Mammary epithelial cell (primary cell): ENCODE measurements at places on chromosomes 6 and 20.

DNA sequence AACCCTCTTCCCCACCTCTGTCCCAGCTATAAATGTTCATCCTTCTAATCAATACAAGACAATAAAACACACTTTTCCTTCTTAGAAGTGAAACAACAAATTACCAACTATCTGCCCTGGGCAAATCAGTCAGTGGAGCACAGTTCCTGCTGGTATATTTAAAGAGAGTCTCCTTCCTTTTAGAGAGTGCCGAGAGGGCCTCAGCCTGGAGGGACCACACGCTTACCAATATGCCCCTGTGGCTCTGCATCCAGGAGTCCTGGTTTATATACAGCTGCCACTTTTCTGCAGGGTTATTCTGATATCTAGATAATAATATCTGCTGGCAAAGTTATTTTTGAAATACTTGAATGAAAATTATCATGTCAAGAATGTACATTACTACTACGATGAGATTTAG, 87.4 kb upstream of the KCNK16 start:
- no peak for DNase-seq

- no peak for DNase-seq
Observed at GRCh38 chr20:57628047-57628961, 8.1 kb upstream of the ZBP1 start.

GRCh38 chr6:2225422-2226392, 19.7 kb downstream of the GMDS start:
- no peak for DNase-seq

DNA sequence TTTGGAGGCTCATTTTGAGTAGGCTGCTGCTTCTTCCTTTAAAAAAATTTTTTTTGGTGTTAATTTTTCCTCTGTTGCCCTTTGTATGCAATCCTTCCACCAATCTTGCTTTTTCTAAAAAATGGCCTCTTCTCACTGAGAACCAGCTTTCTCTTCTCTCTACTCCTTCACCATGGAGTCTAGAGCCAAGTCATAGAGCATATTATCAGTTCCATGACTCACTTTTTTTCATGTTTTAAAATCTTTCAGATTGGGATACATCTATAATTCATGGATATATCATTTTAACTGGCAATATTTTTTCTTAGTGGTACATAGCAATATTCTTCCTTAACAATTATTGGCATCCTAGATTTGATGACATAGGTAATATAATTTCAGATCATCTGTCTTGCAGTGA, 62.7 kb downstream of the SLX4IP start:
- no peak for DNase-seq

DNA sequence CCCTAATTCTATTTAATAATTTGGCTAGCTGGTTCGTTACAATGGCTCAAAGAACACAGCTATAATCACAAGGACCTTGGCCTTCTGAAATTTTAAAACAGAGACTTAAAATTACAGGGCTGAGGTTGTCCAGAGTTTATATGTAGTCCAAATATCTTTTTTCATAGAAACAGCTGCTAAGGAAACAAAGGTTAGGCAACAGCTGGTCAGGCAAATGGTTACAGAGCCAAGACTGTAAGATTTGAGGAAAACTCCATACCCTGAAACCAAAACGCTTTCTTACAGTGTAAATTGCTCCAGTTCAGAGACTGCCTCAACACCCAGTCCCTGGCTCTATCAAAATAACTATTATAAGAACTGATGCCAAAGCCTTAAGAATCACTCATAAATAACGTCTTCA, 9.7 kb upstream of the ARHGAP18 start:
- DNase-seq, result no peak

GRCh38 chr6:56289721-56290120, 42.3 kb upstream of the COL21A1 start:
- DNase-seq, result no peak

DNA sequence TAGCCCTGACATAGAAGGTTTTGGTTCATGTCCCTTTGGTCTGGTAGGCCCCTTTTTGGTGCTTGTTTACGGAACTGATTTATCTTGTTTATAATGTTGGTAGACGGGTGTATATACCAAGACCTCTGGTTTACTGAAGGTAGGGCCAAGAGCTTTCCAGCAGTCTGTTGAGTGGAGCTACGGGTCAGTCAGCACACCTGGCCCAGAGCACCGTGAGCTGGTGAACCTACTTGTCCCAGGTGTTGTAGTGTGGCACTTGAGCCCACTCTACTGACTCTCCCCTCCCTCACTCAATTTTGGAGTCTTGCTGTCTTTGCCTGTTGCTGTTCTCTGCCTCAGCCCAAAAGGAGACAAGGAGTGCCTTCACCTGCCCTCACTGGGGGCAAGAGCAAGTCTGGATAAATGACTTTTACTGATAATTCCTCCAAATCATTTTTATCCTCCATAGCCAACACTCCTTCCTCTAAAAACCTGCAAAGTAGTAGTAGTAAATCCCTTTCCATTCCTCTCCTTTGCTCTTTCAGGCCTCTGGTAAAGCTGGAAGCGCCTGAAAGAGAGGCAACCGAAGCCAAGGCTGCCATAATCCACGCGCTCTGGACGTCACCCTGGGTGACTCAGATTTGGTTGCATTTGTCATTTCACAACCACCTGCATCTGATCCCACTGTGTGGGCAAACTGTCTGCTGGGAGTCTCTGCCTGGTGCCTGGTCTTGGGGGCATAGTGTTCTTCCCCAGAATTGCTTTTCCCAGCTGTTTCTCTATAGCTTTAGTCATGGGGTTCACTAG, 22.2 kb downstream of the RREB1 start:
- DNase-seq, result no peak

GRCh38 chr6:42047213-42047590, 3.1 kb upstream of the TAF8 start:
- DNase-seq, result no peak

DNA sequence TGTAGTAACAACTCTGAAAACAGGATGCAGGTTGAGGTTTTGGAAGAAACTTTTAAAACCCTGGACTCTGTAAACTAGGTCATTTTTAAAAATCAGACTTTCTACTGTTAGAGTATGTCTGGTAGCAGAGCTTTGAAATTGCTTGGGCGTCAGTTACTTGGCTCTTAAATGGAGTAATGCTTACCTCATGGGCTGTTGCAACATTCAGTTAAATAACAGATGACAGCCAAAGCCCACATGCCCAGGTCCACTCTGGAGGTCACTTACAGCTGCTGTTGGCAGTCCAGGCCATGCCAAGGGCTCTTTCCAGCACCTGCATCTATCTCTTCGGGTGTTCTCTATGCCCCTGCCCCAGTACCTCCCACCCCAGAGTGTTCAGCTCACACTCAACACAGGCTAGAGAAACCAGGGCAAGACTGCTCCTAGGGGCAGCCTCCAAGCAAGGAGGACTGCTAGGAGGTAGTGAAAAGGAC, 96.4 kb downstream of the BANF2 start:
- DNase-seq, result no peak

DNA sequence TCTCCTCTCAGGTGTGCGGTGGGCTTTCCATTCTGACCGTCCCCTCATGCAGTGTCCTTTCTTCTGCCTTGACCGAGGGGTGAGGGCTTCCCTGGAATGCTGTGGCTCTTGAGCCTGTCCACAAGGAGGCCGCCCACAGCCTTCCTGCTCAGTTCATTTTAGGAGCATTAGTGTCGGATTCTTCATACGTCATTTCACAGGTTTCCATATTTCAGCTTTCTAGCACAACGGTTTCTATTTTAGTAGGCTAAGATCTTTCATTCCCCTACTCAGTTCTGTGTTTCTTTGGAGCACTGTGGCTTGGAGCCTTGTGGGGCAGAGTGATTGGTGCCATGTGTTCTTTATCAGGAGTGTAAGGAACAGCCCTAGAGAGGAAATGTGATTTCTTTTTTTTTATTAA, 5.5 kb downstream of the PPP1R3G start:
- no peak for DNase-seq

- DNase-seq, result no peak
Observed at GRCh38 chr6:170229396-170229795, 61.5 kb downstream of the DLL1 start.

DNA sequence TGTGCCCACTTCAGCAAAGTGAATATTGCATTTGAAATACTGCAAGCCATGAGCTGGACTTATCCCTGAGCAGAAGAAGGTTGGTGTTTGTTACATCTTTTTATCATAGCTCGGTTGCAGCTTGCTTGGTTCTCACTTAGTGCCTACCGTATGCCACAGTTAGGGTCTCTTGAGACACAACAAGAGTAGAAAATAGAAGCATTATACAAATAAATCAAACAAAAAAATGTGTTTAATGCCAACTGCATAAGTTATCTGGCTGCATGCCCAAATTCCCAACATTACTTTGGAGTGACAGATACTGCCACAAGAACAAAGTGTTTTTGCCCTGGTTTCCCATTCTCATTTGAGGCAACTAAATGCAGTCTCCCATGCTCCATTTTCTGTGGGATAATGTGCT, 53.9 kb upstream of the LAMP5 start:
- DNase-seq, result peak; percentile 16
